ENCODE measurements at places on chromosomes 4 and X.

- no peak for DNase-seq
These were observed 126.4 kb downstream of the BTC start for GRCh38 chr4:74667944-74668343.

DNA sequence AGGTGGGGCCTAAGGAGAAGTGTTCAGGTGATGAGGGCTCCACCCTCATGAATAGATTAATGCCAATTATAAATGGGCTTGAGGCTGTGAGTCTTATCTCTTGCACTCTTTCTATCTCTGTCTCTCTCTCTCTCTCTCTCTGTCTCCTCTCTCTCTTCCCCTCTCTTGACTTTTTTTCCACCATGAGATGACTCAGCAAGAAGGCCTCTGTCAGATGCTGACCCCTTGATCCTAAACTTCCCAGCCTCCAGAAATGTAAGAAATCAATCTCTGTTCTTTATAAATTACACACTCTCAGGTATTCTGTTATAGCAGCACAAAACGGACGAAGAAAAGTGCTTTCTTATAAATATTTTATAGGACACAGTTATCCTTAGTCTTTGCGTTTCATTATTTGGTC lies 184.9 kb upstream of the PCDH7 start:
- no peak for DNase-seq

DNA sequence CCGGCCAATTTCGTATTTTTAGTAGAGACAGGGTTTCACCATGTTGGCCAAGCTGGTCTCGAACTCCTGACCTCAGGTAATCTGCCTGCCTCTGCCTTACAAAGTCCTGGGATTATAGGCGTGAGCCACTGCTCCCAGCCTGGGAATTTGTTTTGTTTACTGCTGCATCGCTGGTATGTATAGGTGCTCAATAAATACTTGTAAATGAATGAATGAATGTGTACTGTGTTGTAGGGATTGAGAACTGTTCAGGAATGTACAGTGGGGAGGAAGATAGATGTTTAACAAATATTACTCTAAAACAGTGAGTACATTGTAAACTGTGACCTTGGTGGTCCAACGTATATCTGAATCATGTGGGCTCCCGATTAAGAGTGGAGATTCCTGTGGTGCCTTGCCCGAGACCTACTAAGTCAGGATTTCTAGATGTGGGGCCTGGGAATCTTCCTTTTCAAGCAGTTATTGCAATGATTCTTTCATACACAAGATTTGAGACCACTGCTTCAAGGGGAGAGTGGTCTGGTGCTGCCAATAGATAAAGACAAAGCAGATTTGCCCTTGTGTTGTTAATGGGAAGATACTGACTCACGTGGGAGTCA lies 41.0 kb downstream of the WWC2 start:
- no peak for DNase-seq

- DNase-seq: no peak
These were observed 12.4 kb downstream of the PSAPL1 start for GRCh38 chr4:7422151-7422897.

DNA sequence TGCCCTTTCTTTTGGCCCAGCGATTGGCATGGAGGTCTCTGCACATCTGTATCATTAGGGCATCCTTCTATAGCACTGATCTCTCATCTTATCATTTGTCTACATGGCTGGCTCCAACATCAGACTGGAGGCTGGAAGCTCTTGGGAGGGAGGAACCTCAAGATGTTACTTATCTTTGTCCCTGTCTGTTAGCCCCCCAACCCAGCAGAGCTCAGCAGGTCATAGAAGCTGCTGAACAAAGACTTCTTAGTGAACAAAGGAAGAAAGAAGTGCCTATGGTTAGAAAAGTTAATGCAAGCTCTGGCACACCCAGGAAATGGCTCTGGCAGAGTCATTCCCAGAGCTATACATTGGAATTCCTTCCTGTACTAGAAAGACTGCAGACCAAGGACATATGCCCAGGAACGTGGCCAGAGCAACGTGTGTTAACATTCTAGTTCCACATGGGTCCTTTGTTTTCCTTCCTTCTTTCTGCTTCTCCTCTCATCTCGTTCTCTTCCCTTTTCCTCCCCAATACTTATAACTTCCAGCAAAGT lies 74.0 kb downstream of the SEL1L3 start:
- DNase-seq: no peak

GRCh38 chrX:11558972-11559371 lies 106.7 kb downstream of the ARHGAP6 start:
- no peak for DNase-seq

DNA sequence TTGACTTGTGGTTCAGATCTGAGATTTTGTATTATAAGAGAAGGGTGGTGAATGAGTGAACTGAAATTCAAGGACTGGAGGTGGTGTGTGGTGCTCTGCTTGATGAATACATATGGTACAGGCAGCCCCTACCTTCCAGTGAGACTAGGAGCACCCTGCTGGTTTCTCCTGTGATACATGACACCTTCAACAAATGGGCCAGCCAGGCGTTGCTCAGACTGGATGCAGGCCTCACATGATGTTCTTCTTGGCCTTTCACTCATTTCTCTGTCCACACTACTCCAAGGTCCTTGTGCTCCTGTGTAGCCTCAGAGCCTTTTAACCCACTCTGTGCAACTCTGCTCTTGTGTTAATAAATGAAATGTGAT lies 67.2 kb downstream of the FNIP2 start:
- no peak for DNase-seq

DNA sequence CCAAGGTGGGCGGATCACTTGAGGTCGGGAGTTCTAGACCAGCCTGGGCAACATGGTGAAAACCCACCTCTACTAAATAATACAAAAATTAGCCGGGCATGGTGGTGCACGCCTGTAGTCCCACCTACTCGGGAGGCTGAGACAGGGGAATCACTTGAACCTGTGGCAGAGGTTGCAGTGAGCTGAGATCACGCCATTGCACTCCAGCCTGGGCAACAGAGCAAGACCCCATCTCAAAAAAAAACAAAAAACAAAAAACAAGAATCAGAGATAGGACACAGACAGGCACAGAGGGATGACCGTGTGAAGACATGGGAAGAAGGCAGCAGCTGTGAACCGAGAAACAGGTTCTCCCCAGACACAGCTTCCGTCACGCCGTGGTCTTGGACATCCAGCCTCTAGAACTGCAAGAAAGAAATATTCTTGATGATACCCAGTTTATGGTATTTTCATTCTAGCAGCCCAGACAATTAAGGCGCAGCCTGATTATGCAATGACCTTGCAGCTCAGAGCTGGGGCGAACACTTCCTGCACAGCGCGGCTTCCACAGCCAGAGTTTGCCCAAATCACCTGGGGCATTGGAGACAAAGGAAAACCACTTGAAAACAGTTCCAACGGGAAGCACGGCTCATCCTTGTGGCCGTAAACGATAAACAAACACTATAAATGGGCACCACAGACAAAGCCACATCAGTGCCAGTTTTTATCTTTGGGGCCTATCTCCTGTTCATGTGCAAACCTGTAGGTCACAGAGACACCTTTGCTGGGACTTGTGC lies 4.2 kb upstream of the ARSD start:
- no peak for DNase-seq

- DNase-seq: no peak
These were observed 11.6 kb downstream of the IL15 start for GRCh38 chr4:141647966-141648365.

DNA sequence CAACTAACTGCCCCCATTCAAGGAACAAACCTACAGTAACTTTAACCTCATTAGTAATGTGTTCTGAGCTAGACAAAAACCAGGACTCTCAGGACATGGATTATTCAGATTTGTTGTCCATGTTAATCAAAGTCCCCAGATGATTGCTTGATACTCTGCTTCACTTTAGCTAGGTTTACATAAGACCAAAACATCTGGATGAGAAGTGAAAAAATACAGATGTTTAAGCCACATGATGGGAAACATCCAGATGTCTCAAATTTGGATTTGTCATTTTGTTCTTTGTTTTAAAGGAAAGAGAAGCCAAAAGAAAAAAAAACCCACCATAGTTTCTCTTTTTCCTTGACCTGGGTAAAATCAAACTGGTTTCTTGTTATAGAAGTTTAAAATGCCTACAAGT lies 48.5 kb upstream of the NRK start:
- DNase-seq: no peak

GRCh38 chr4:116015549-116015948 lies 902.1 kb upstream of the NDST4 start:
- no peak for DNase-seq

DNA sequence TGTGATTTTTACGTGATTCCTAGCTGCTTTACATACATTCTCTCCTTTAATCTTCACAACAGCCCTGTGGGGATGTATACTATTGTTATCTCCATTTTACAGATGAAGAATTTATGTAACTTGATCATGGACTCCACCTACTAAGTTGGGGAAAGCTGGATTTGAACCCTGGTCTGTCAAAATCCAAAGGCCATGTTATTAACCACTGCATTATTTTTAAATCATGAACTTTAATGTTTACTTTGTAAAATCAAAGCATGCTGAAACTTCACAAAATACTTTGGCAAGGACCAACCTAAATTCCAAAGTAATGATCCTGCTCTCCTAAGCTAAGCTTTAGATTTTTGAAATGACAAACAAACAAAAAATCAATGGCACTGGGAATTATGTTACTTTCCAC lies 26.1 kb downstream of the FAM47E start:
- DNase-seq: no peak

DNA sequence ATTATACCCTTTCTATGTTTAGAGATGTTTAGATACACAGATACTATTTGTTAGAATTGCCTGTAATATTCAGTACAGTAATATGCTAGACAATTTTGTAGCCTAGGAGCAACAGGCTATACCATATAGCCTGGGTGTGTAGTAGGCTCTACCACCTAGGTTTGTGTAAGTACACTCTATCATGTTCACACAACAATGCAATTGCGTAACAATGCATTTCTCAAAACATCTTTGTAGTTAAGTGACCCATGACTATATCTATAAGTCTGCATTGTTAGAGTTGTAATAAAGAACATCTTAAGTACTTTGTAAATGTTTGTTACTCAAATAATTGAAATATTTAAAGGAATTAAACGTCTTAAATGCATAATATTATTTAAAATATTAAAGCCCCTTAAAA lies 379.3 kb downstream of the PPP3CA start:
- DNase-seq: no peak

Measured in brain pericyte (primary cell).